ENCODE measurements at places on chromosomes 3 and 15. TPM values are rescaled to one million over a fixed set of nuclear protein-coding genes. Genes with fewer than 3 reads are reported as not detected.

DNA sequence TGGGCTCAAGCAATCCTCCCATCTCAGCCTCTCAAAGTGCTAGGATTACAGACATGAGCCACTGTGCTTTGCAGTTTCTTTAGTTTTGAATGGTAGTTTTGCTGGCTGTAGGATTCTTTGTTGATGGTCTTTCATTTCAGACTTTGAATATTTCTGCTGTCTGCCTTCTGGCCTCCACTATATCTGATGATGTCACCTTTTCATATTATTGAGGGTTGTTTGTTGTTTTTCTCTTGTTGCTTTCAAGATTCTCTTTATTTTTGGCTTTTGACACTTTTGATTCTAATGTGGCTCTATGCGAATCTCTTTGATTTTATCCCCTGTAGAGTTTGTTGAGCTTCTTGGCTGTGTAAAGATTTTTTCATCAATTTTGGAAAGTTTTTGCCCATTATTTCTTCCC is 79.0 kb upstream of the MANF start:
- H3K4me3 ChIP-seq: no peak overlapping the region
- H3K27me3 ChIP-seq: peaks cover 5% of the 10 kb centered on the region
- H3K4me1 ChIP-seq: peaks cover 2% of the 10 kb centered on the region
- no peaks in the 10 kb centered on the region for H3K36me3 ChIP-seq

- H3K27ac ChIP-seq: peak overlapping the region; percentile 85
- H3K27me3 ChIP-seq: no peaks in the 10 kb centered on the region
- no peaks in the 10 kb centered on the region for H3K36me3 ChIP-seq
- peaks cover 47% of the 10 kb centered on the region for H3K4me1 ChIP-seq
- peak overlapping the region; percentile 82 for H3K4me3 ChIP-seq
Observed at GRCh38 chr3:187802928-187803259, 57.6 kb upstream of the BCL6 start.

GRCh38 chr3:197854596-197855343 is 63.7 kb downstream of the LRCH3 start:
- H3K4me3 ChIP-seq: no peak overlapping the region
- H3K27ac ChIP-seq: no peak overlapping the region
- peaks cover 25% of the 10 kb centered on the region for H3K36me3 ChIP-seq
- peaks cover 9% of the 10 kb centered on the region for H3K4me1 ChIP-seq
- no peak for DNase-seq

DNA sequence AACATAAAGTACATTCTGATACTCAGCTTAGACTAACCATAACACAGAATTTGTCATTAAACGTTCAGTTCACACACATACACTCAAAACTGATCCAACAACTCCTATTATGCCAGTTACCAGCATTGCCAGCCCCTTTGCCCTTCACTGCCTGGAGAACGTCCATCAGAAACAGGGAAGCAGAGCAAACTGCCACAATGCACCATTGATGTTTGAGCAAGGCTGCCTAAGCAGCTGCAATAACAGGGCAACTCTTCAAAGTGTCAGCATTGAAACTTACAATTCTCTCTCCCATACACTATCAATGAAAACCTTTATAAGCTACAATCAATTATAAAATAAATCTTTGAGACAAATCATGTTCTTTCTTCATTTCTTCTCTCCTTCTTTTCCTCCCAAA is 85.1 kb downstream of the ZBTB20 start:
- no peak overlapping the region for H3K4me3 ChIP-seq
- H3K27me3 ChIP-seq: no peaks in the 10 kb centered on the region
- peaks cover 8% of the 10 kb centered on the region for H3K4me1 ChIP-seq
- peaks cover 4% of the 10 kb centered on the region for H3K36me3 ChIP-seq
- peak overlapping the region; percentile 12 for H3K27ac ChIP-seq

DNA sequence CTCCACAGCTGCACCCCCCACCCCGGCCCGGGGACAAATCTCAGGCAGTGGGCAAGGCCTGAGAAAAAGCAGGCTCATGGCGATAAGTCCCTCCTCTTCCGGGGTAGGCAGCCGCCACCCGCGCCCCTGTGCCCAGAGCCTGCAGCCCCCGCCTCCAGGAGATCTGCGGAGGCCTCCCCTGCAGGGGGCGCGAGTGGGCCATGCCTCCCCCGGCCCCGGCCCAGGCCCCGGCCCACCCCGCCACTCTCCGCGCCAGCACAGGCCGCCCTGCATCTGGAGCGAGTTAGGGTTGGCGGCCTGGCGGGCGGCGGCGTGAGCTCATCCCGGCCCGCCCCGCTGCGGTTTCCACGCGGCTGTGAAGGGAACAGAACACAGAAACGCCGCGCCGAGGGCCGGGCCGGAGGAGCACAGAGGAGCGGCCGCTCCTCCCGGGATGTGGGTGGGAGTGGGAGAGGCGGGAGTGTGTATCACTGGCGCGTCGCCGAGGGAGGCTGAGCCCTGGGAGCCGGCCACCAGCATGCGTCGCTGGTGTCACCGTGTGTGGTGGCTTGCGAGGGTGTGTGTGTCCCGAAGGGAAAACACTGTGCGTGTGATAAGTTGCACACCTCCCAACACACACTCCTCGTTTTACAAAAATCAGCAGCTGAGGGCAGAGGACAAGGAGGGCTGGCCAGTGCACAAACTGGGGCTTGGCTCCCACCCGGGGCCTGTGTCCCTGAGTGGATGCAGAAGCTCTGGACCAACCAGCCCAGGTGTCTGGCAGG is 17.2 kb downstream of the MYL3 start:
- H3K4me3 ChIP-seq: peak overlapping the region; percentile 80
- H3K27me3 ChIP-seq: no peaks in the 10 kb centered on the region

DNA sequence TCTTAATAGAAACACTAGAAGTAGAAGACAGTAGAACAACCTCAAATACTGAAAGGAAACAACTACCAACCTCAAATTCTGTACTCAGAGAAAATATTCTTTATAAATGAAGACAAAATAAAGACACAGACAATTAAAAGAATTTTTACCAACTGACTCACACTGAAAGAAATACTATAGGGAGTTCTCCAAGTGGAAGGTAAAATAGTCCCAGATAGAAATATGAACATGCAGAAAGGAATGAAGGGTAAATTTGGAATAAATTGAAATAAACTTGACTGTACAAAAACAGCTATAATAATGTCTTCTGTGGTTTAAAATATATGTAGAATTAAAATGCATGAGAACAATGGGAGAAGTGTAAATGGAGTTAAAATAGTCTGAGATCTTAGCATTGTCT is 36.7 kb upstream of the CCDC174 start:
- peaks cover 66% of the 10 kb centered on the region for H3K27me3 ChIP-seq
- H3K36me3 ChIP-seq: peaks cover 8% of the 10 kb centered on the region
- no peak overlapping the region for H3K27ac ChIP-seq
- no peak overlapping the region for H3K4me3 ChIP-seq
- no peaks in the 10 kb centered on the region for H3K4me1 ChIP-seq
- no peak for DNase-seq

GRCh38 chr3:183629546-183630301 is 5.7 kb upstream of the KLHL24 start:
- no peak overlapping the region for H3K4me3 ChIP-seq
- no peak overlapping the region for H3K27ac ChIP-seq
- peaks cover 4% of the 10 kb centered on the region for H3K36me3 ChIP-seq
- H3K27me3 ChIP-seq: peaks cover 11% of the 10 kb centered on the region

GRCh38 chr15:87374339-87374738 is 882.2 kb downstream of the NTRK3 start:
- no peak overlapping the region for H3K4me3 ChIP-seq
- no peaks in the 10 kb centered on the region for H3K27me3 ChIP-seq
- H3K4me1 ChIP-seq: no peaks in the 10 kb centered on the region
- no peaks in the 10 kb centered on the region for H3K36me3 ChIP-seq

GRCh38 chr15:73313861-73314260 is 54.9 kb downstream of the HCN4 start:
- no peak overlapping the region for H3K4me3 ChIP-seq
- peaks cover 12% of the 10 kb centered on the region for H3K27me3 ChIP-seq
- peaks cover 2% of the 10 kb centered on the region for H3K4me1 ChIP-seq
- H3K36me3 ChIP-seq: peaks cover 4% of the 10 kb centered on the region

DNA sequence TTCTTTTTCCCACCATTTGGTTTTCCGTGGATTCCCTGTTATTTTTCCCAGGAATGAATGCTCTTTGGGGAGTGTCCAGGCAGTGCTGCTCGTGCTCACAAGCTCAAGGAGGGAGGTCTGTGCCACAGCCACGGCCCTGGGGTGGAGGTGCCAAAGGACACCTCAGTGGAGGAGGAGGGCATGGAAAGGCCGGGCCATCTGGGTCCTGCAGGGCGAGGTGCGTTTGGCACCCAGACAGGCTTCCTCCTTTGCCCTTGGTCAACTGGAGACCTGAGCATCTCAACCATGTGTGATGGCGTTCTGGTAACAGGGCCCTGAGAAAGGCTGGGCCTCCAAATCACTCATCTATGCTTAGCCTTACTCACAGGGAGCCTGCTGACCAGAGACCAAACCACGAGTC is 25.4 kb downstream of the KY start:
- H3K36me3 ChIP-seq: no peaks in the 10 kb centered on the region
- H3K4me1 ChIP-seq: peaks cover 7% of the 10 kb centered on the region
- H3K4me3 ChIP-seq: no peak overlapping the region

- peaks cover 8% of the 10 kb centered on the region for H3K27me3 ChIP-seq
- no peak overlapping the region for H3K4me3 ChIP-seq
- no peak overlapping the region for H3K27ac ChIP-seq
- DNase-seq: no peak
- no peaks in the 10 kb centered on the region for H3K36me3 ChIP-seq
Observed at GRCh38 chr3:148839805-148840204, 12.2 kb downstream of the CPB1 start.

GRCh38 chr3:141661229-141662196 is 76.6 kb upstream of the RNF7 start:
- H3K27me3 ChIP-seq: peaks cover 67% of the 10 kb centered on the region
- no peak for DNase-seq
- peaks cover 7% of the 10 kb centered on the region for H3K36me3 ChIP-seq
- peaks cover 6% of the 10 kb centered on the region for H3K4me1 ChIP-seq
- no peak overlapping the region for H3K4me3 ChIP-seq

DNA sequence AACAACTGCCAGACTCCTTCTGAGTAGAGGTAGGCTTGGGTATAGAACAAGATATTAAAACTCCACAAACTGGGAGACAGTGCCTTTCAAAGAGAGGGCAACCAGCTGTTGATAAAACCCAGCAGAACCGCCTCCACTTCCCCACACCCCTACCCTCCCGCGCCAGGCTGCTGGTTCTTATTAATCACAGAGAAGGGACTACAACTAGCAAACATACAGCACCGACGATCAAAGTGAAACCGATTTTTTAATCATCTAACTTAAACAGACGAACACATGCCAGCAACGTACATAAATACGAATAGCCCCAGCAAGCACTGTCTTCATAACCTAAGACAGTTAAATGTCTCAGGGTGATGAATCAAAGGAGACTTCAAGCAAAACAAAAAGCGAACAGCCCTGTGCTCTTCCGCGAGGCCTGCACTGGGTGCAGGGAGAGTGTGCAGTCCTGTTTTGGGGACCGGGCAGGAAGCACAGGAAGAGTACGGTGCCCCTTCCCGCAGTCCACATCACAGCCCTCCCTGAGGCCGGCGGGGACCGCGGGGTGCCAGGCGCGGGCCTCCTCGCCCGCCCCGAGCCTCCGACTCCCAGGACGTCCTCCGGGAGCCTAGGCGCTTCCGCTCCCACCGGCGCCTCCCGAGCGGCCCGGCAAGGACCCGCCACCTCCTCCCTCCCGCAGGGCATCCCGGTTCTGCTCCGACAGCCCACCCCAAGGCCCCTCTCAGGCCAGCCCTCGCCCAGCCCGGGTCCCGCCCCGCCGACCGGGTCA is 75.1 kb upstream of the VGLL4 start:
- no peaks in the 10 kb centered on the region for H3K36me3 ChIP-seq
- no peak for DNase-seq

GRCh38 chr3:108378153-108378951 is 82.0 kb downstream of the HHLA2 start:
- no peaks in the 10 kb centered on the region for H3K4me1 ChIP-seq
- no peak for DNase-seq
- H3K27me3 ChIP-seq: no peaks in the 10 kb centered on the region
- H3K36me3 ChIP-seq: no peaks in the 10 kb centered on the region

DNA sequence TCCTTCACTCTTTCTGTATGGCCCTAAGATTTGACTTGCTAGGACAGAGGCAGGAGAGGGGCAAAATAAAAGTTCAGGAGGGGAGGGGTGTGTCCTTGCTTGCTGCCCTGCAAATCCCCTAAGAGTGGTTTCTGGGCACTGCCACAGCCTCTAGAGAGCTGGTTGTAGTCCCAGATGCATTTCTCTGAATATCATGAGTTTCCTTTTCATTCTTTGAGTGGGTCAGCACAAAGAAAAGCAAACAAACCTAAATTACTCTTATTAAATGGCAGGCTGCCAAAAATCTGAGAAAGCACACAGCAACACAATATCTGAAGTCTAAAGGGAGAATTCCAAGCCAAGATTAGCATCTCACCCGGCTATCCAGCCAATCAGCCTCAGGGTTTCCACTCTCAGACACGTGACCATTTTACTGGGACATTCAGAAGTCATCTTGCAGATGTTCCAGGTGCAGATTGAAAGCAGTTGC is 919.3 kb downstream of the TUSC7 start:
- H3K4me1 ChIP-seq: no peaks in the 10 kb centered on the region
- H3K36me3 ChIP-seq: no peaks in the 10 kb centered on the region
- no peak overlapping the region for H3K4me3 ChIP-seq
- no peak overlapping the region for H3K27ac ChIP-seq

DNA sequence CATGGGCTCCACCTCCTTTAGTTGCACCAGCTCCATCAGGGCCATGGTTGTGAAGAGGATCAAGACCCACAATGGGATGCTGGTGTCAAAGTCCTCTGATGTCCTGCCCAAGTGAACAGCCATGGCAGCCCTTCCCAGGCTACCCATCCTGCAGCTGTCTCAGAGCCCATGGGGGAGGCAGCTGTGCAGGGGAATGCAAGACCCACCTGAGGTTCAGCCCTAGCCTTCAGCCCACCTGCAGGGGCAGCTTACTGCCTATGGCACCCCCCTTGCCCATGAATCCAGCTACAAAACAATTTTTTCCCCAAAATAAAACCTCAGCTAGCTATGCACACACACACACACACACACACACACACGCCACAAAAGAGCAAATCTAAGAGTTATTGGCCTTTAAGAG is 48.2 kb upstream of the POU1F1 start:
- H3K27me3 ChIP-seq: peaks cover 44% of the 10 kb centered on the region
- DNase-seq: no peak
- H3K4me3 ChIP-seq: no peak overlapping the region
- no peaks in the 10 kb centered on the region for H3K4me1 ChIP-seq
- H3K27ac ChIP-seq: no peak overlapping the region
- peaks cover 2% of the 10 kb centered on the region for H3K36me3 ChIP-seq

DNA sequence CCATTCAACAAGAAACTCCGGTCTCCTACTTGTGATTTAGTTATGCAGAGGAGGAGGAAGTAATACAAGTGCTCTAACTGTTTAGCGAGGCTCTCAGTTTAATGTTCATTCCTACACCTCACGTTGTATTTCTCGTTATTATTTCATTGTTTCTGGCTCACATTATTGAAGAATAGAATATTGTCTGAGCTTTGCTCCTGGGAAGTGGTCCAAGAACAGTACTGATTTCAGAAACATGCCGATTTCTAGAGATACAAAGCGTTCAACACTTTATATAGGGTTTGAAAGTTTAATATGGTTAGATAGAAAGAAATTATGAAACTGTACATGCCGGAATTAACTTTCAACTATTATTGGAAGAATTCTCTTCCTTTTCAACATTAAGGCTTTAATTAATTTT is 1145.5 kb downstream of the TBL1XR1 start:
- no peak overlapping the region for H3K27ac ChIP-seq
- H3K36me3 ChIP-seq: no peaks in the 10 kb centered on the region
- no peak for DNase-seq
- H3K27me3 ChIP-seq: no peaks in the 10 kb centered on the region

The CHST13 gene
- total RNA-seq: 0.15 TPM

The ABHD10 gene
- total RNA-seq: 18.7 TPM

The DPPA4 gene
- total RNA-seq: not detected

The AADACL2 gene
- total RNA-seq: not detected

The AGTR1 gene
- total RNA-seq: not detected

The ERICH6 gene
- 0.92 TPM for total RNA-seq

The PCNP gene
- total RNA-seq: 138 TPM

The NDUFB4 gene
- 77.3 TPM for total RNA-seq

The OR4M2 gene
- total RNA-seq: not detected

The TGM5 gene
- total RNA-seq: not detected

The IGSF10 gene
- not detected for total RNA-seq

The LRRC49 gene
- 5.2 TPM for total RNA-seq

The NANOGP8 gene
- total RNA-seq: not detected

Data from T-helper 17 cell (primary cell).